Endodermal cell (in vitro differentiated cells): ENCODE measurements at places on chromosomes 3 and 15.
A peak's percentile ranks its signal among the peaks of the same experiment; 100 is the strongest.

- DNase-seq = peak; percentile 57
These were observed 29.0 kb upstream of the TIMP4 start for GRCh38 chr3:12187448-12188327.

- DNase-seq = no peak
These were observed 65.2 kb downstream of the RARB start for GRCh38 chr3:25493246-25493645.

DNA sequence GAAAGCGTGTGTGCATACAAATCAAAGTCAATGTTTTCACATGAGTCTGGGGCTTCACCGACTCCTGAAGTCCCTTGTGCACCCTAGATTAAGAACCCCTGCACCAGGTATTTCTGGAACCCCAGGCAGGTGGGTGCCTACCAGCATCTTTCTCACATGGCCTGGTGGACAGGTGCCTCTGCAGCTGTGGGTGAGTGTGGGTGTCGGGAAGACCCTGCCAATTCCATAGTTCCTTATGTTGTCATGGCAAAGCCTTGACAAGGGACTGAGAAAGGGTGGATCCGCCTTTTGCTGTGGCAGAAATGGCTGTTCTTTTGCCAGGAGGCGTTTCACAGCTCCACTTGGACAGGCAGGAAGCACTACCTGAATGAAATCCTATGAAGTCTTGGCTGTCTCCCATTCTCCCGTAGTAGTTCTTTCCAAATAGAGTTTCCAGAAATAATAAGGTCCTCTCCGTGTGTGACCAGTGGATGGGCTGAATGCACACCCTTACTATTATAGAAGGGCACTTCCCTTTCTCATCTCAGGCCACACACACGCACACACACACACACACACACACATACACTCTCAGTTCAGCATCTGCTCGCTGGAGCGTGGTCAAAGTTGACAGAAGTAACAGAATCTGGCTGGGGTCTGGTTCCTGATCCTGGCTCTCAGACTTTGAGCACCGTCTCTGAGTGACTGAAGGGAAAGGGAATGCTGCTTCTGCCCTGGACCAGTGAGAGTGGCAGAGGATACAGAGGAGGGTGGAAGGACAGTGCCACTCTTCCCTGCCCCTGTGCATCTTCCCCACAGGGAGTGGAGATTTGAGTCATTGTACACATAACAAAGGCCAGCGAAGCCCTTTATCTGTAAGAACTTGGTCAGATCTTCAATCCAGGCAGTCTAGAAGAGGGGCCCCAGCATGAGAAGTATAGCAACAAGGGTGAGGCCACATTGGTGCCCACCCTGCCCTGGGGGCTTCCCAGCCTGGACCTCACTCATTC lies 38.7 kb downstream of the PDIA5 start:
- DNase-seq = no peak

DNA sequence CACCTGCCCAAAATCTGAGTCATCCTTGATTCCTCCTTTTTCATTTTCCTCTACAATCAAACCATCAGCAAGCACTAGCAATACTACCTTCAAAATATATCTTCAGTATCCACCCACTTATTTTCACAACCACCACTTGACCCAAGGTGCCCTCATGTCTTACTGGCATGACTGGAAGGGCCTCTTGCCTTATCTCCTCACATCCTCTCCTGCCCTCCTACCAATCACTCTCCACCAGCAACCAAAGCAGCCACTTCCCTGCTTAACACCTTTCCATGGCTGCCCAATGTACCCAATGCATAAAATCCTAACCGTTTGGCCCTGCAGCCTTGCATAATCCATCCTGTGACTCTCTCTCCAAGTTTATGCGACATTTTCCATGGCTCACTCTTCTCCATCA lies 76.0 kb downstream of the MTHFS start:
- DNase-seq = no peak

DNA sequence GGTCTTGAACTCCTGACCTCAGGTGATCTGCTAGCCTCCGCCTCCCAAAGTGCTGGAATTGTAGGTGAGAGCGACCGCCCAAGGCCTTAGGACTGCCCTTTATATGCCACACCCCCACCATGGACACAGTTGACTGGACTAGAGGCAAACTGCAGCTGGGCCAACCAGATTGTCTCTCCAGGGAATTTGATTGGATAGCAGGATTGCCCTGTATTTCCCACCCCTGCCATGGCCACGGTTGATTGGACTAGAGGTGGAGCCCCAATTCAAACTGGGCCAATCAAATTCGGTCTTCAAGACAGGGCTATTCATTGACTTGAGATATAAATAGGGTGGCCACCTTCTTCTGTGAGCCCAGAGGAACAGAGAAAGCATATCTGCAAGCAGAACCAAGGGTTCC lies 6.9 kb upstream of the CLPX start:
- DNase-seq = no peak

GRCh38 chr3:152071924-152072323 lies 196.8 kb upstream of the MBNL1 start:
- DNase-seq = no peak
